NCI-H187 treated with DMSO at 0.1 percent for 48 hours (cell line): ENCODE measurements at places on chromosomes 13 and 19.
A peak's percentile ranks its signal among the peaks of the same experiment; 100 is the strongest.

DNA sequence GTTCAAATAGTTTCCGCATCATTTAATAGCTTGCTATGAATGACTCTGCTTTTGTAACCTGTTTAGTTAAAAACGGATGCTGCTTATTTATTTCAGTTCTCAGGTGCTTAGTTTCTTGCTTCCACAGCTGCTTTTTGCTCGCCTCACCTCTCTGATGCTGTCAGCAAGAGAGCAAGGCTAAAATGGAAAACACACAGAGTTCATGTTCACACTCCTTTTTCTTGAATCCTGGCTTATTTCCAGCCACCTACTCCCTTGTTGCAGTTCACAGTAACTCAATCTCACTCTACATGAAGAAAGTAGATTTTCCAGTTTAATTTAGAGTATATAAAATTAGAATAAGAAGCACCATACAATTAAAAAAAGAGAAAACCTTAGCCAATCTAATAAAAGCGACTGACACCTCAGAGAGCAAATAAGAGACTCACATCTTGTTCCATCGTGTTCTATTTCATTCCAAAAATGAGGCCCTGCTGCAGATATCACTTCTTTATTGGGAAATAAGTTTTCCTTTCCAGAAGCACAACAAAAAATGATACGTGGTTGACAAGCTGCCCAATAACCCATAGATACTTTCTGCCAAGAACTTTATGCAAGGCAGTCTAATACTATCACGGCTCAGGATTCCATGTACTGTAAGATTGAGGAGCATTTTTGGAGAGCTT is 326.1 kb upstream of the SLITRK1 start:
- DNase-seq = no peak

GRCh38 chr13:86877441-86877840 is 793.7 kb upstream of the SLITRK5 start:
- DNase-seq = no peak

DNA sequence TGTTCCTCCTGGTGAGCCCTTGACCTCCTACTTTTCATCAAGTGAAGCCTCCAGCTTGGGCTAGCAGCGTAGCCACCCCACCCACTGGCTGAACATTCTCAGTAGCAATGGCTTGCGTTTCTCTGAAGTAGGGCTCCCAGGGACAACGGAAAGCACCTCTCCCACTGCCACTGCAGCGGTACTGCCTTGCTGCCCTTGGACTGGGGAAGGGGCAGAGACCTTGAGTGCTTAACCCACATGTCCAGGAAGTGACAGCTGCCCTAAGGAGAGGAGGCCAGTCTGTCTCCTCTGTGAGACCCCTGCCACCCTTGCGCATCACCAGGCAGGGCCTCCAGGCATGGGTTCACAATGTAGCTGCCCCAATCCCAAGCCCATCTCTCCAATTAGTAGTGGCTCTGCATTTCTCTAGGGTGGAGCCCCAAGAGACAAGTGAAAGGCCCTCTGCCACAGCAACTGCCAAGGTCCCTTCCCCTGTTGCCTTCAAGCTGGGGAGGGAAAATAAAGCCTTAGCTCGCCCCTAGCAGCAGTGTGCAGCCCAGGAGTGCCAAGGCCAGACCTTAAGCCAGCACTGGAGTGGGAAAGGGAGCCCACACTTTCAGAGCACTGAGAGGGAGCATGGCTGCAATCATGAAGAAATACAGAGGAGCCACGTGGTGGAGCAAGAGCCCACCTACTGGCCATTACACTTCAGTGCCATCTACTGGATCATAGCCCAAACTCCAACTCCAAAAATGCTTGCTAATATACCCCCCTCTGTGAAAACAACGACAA is 175.9 kb upstream of the TRPC4 start:
- no peak for DNase-seq

DNA sequence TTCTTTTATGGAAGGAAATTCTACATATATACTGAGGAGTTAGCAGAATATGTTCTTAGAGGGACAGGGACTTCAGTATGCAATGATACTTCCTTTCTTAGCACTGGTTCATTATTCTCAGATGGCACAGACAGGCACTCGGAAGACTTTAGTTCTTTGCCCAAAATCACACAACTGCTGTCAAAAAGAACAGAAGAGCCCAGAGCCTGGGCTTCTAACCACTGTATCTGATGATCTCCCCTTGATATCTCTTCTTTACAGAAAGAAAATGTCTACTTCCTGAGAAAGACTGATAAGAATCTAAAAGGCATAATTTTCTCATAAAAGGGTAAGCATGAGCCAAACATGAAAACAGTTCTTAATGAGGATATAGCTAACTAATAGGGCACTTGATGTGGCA is 2034.2 kb upstream of the PRR20A start:
- DNase-seq = no peak

- no peak for DNase-seq
These were observed 205.3 kb downstream of the MZT1 start for GRCh38 chr13:72521940-72522661.

DNA sequence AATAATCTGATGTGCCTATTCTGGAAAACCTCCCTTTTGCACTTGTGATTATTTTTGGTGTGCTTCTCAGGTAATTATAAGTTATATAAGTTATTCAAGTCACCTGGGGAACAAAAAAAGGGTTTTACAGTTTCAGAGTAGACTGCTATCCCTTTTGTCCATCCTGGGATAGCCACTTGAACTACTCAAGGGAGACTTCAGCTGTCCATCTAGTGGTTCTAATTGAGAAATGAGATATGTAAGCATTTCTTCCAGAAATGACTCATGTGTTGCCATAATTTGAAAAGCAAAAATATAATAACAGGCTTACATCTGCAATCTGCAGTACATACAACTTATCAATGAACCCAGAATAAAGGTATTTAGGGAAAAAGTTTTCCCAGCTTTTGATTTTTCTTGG is 20.4 kb downstream of the UBL3 start:
- DNase-seq = no peak

DNA sequence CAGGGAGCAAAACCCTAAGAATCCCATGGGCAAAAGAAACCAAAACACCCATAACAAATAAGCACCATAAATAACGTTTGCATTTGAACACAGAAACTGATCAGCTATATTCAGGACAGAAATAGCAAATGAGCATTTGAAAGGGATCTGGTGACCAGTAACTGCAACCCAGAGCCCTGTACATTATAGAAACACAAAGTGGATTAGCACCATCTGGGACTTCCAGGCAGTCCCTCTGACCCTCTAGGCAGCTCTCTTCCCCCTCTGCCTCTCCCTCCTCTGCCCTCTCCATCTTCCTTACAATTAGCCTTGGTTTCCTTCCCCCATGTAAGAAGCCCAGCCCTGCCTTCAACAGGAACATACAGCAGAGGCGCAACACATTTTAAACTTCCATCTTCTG is 215.0 kb downstream of the DCLK1 start:
- DNase-seq = no peak

DNA sequence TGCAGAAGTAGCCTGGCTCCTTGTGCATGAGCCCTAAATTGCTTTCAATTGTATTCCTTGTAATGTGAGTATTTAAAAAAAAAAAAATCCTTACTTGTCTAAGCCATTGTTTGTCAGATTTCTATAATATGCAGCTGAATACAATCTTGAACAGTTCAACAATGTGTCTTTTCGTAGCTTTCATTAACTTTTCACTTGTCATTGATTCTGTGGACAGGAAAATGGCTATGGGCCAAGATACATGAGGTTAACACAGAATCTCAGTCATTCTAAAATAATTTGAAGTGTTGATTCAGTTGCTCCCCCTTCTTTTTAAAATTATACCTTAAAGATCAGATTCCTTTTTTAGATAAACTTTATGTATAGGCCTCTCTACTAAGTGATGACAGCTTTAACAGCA is 395.8 kb upstream of the KLF12 start:
- DNase-seq = no peak

DNA sequence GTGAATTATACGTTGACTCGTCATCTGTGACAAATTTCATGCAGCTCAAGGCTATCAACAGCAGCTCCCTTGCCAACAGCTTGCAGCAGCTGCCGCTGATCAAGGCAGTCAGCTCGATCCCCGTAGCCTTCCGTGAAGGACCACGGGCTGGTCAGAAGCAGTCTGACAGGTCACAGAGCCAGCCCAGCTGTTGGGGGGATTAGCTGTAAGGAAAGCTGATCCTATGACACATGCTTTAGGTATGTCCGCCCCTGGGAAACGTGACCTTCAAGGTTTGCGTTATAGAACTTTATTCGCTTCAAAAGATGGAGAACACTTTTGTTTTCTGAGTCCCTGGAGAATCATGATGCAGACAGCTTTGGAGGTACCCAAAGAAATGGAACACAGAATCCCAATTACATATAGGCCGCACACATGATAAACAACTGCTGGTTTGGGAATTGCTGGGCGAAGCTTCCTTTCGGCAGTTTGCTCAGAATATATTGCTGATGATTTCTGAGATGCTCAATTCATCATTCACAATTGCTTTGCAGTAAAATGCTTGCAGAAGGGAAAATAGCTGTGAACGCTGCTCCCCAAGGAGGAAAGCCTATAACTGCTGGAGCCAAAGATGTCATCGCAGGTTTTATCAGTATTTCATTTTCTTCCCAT is 62.6 kb upstream of the USP29 start:
- no peak for DNase-seq

GRCh38 chr13:36450534-36450933 is 18.2 kb downstream of the CCNA1 start:
- DNase-seq = no peak

DNA sequence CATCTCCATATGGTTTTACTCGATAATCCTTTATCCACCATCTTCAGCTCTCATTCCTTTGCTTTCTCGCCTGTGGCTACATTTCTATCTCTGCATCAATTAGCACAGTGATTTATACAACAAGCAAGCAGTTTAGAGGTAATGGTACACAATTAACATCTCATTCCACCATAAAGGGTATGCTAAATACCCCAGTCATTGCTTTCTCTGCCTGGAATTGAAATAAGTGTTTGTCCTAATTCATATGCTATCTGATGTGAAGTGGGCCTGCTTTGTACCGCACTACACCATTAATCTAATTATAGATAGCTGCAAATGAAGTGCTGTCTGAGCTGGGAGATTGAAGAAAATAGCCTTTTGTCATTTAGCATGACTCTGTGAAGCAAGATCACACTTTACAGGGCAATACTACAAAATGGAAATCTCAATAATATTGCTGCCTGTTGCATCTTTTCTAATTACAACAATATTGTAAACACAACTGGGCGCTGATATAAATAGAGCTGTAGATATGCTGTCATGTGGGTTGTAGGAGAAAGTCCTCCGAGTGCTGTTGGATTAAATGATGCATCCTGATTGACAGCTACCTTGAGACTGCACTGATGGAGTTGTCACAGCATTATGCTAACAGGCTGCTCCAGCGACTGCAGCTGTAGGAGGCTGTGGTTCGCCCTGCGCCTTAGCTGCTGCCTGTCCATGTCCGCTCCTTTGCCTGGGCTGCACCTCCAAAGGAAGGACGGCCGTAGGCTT is 78.2 kb downstream of the GGACT start:
- no peak for DNase-seq

GRCh38 chr13:103224804-103225203 is 158.6 kb upstream of the SLC10A2 start:
- DNase-seq = no peak

GRCh38 chr13:40390401-40390916 is 276.0 kb downstream of the FOXO1 start:
- no peak for DNase-seq

- DNase-seq = peak; percentile 72
These were observed 911 bp downstream of the ENOX1 start for GRCh38 chr13:43785650-43786471.

DNA sequence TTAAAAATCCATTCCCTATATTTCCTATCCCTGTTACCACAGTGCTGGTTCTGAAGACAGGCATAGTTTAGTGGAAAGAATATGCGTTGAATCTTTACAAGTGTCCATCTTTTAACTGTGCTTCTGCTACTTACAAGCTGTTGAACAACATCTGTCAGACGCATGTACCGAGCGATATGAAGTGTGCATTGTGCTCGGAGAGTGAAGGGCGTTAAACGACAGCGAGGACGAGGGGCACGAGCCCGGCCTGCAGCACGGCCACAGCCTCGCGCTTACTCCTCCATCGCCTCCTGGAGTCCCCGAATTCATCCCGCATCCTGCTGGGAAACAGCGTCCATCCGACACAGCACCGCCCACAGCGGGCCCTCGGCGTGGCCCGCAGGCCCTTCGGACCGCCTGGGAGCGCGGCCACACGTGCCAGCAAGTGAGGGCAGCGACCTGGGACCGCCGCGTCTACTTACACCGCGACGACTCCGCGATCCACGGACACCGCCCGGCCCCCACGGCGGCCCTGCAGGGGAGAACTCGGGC is 514 bp downstream of the PCID2 start:
- no peak for DNase-seq

- no peak for DNase-seq
These were observed 926 bp downstream of the ZNF587 start for GRCh38 chr19:57850553-57851017.

DNA sequence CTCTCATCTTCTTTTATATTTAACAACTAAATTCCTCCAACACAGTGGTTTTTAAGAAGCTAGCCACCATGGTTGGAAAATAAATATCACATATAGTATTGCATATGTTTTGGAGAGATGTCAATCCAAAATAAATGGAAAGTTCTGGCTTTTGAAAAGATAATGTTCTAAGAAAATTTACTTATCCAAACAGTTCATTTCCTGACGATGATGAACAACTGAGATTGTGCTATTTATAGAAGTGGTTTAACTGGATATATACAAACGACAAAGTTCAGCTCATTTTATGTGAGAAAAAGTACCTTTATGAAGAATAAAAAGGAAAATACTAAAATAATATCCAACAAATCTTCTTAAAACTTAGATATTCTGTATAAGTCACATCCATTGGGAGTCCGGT is 174.7 kb downstream of the MZT1 start:
- DNase-seq = no peak

GRCh38 chr13:71339005-71339404 is 528.0 kb downstream of the DACH1 start:
- DNase-seq = no peak

DNA sequence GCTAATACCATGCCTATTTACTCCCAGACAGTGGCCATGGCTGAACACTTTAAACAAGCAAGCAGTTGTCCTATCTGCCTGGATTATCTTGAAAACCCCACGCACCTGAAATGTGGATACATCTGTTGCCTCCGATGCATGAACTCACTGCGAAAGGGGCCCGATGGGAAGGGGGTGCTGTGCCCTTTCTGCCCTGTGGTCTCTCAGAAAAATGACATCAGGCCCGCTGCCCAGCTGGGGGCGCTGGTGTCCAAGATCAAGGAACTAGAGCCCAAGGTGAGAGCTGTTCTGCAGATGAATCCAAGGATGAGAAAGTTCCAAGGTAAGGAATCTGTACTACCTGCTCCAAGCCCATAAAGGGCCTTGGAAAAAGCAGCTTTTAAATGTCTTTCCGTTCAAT is 8.6 kb downstream of the RFPL4AL1 start:
- no peak for DNase-seq

DNA sequence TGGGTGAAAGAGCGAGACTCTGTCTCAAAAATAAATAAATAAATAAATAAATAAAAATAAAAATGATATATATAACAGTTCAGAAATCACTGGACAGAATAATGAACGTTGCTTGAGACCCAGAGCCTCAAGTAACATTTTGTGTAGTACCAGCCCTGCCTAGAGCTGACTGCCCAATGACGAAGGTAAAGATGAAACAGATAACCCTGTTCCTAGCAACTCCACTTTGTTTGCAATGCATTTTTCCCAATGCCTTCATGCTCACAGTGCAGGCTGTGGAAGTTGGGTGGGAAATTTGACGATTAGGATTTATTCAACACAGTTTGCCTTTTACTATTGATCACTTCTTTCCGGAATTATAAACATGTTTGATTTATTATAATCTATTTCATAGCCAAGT is 22.2 kb upstream of the FRY start:
- DNase-seq = no peak

- no peak for DNase-seq
These were observed 83.4 kb downstream of the GPC6 start for GRCh38 chr13:93309886-93310523.

- DNase-seq = no peak
These were observed 504.2 kb upstream of the NBEA start for GRCh38 chr13:34437873-34438272.
